Small intestine (tissue), 16 donors: ENCODE measurements at places on chromosomes 4 and X. TPM values are rescaled to one million over a fixed set of nuclear protein-coding genes. Genes with fewer than 3 reads are reported as not detected.
A peak's percentile ranks its signal among the peaks of the same experiment; 100 is the strongest.

ANOS1 gene
- 0.19 TPM for polyA plus RNA-seq

GRCh38 chr4:153518001-153518400 lies 51.8 kb downstream of the TMEM131L start:
- DNase-seq = peak; percentile 18

DNA sequence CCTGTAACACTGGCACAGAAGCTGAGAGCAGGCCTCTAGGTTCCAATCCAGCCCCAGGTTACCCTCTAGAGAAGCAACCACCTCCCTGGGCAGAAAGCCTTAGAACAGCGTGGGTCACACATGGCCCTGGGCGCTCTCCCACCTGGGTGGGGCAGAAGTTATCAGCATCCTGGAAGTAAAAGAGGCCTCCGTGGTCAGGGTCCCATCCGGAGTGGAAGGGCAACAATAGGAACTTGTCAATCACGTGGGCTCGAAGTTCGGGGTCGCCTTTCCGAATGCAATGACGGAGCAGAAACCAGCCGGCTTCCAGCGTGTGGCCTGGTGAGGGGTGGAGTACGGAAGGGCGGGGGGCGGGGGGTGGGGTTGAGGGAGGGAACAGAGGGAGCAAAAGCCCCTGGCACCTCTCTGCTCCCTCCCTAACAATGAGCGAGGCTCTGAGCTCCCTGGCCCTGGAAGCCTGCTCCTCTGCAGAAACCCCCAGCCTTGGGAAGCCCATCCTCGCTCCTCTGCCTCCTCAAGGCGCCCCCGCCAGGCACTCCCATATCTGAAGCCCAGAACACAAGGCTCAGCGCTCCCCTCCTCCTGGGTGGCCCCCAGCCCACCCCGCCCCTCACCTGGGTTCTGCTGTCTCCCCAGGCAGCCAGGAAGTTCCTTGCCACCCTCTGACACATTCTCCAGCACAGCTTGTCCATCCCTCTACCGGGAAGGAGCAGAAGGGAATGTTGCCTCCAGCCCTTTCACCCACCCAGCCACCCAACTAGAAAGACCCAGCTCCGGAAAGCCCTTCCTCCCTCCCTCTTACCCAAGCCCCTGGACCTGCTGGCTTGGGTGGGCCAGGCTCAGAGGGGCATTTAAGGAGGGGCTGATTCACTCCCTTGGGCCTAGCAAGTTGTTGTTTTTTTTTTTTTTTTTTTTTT lies 2.8 kb downstream of the RENBP start:
- no peak for DNase-seq

CYBB gene
- polyA plus RNA-seq = 14.2 TPM

- DNase-seq = peak; percentile 56
These were observed 26.9 kb downstream of the AFF1 start for GRCh38 chr4:86961605-86962295.

DNA sequence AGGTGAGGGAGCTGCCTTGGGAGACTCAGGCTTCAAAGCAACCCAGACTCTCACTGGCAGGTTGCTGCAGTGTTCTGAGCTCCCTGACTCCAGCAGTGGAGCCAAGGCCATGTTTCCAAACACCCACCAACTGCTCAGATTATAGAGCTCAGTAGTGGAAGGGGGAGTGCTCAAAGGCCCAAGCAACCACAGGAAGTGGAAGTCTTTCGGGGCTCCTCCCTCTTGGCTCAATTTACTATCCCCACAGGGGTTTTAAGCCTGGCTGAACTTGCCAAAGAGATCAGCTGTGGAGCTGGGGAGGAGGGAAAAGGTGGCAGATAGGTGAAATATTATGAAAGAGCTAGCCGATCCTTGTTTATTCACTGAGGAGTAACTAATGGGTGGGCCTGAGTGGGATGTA lies 82.5 kb downstream of the HPRT1 start:
- DNase-seq = no peak

XG gene
- polyA plus RNA-seq = not detected

GRCh38 chr4:78652282-78652876 lies 100.8 kb downstream of the ANXA3 start:
- no peak for DNase-seq

DNA sequence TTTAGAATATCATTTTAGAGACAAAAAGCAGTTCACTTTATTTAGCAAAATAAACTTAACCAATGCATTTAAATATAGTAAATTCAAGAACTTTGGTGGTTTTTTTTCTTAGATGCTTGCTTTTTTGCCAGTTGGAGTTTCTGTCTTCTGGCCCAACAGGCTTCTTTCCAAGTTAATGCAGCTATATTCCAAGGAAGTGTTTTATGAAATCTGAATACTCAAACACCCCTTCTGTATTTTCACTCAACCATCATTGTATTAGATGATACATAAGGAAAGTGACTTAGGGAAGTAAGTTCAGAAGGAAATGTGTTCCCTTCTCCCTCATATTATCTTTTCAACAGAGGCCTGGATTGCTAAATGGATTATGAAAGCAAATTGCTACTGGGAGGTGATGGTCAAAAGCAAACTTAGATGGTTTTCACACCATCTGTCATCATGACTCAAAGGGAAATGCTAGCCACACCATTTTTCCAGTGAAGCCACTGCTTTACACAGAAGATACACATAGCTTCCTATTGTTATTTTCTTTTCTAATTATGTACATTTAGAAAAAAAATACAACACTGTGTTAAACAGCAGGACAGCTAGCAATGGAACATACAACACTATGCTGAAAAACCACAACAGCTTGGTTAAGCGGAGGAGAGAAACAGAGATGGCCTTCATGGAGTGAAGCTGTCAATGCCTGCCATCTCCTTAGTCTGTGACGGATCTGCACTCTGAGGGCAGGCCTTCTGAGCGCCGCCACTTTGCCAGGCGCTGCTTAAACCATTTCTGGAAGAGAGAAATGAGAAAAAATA lies 32.9 kb downstream of the HOPX start:
- no peak for DNase-seq

H2BW2 gene
- polyA plus RNA-seq = not detected

HAUS7 gene
- polyA plus RNA-seq = 20.8 TPM

TLR1 gene
- polyA plus RNA-seq = 4.6 TPM

- no peak for DNase-seq
These were observed 127.3 kb downstream of the AFAP1 start for GRCh38 chr4:7812231-7812857.

DNA sequence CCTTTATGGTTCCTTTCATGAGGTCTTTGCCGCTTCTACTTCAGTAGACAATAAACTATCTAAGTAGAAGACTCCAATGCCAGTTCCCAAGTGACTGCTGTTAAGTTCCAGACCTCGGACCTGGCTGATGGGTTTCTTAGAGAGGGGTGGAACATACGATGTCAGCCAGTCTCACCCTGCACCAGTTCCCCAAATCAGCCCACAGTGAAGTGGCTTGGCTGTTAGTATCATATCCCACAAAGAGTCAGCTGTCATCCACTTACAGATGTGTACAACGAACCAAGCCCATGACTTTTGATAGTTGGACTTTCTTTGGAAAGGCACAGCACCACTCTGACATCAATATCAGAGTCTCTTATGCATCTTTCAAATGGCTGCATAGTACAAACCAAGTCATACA lies 8.1 kb upstream of the KLHL34 start:
- DNase-seq = no peak

DNA sequence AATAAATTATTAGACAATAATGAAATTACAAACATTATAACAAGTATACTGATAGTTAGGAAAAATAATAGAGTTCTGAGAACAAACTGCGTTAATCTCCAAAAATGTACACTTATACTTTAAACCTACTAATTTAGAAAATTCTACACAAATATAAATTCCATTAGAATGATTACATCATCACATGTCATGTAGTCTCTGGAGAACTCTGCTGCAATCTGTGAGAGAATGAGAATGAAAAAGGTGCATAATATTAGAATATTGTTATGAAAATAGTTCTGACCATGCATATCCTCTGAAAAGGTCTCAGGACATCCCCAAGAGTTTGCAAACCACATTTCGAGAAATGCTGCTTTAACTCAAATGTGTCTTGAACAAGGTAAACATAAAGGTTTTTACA lies 11.4 kb downstream of the GUCY1A1 start:
- no peak for DNase-seq

GRCh38 chrX:29466456-29466855 lies 748.9 kb upstream of the MAGEB2 start:
- DNase-seq = no peak

- no peak for DNase-seq
These were observed 33.9 kb upstream of the AFAP1 start for GRCh38 chr4:7973545-7973981.

FRMD7 gene
- not detected for polyA plus RNA-seq

DNA sequence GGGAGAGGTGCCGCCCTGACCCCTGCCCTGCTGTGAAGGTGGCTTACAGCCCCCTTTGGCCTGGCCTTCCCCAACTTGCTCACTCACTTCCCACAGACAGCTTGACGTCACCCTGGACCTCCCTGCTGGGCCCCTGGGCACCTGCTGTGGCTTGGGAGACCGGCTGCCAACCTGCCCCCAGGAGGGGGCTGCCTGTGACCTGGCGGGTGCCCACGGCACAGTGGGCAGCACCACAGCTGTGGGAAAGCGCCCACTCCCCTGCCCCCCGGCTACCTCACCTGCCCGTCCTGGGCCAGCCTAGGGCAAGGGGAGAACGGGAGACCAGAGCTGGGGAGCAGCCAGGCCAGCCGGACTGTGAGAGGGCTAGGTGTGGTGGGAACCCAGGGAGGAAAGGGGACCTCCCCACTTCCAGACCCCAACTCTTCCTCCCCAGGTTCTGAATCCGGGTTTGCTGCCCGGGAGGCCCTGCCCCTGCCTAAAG lies 2.4 kb upstream of the ZFP92 start:
- DNase-seq = no peak

GRCh38 chrX:49884290-49884862 lies 5.1 kb downstream of the USP27X start:
- DNase-seq = peak; percentile 75

DNA sequence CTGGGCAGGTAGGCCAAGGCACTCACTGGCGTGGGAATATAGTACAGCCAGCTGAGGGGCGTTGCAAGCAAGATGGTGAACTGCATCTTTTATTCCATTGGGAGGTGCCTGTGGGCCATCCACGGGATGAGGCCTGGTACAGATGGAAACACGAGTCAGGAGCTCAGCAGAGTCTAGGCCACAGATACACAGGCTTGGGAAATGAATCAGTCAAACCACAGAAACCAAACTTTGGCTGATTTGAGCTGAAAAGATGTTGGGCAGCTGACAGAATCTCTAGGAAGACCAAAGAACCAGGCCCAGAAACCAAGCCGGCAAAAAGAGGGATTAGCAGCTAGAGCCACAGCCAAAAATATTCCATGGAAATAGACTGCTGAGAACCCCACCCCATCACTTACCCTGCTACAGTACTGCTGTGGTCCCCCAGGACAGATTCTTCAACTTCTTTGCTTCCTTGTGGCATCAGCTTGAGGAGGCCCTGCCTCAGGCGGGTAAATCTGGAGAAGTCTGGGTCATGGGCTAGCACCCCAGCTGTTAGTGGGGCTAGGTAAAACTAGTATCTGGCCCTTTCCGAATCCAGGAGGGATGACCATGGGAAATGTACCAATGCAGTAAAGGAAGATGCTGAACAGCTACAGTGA lies 75.4 kb downstream of the TMEM131L start:
- no peak for DNase-seq

- DNase-seq = no peak
These were observed 61.9 kb downstream of the ANKRD50 start for GRCh38 chr4:124650614-124651013.

- no peak for DNase-seq
These were observed 202.9 kb downstream of the TEX13A start for GRCh38 chrX:105017641-105018040.

LRAT gene
- polyA plus RNA-seq = 1.2 TPM

GRCh38 chrX:109336141-109336540 lies 145.7 kb downstream of the GUCY2F start:
- no peak for DNase-seq

DNA sequence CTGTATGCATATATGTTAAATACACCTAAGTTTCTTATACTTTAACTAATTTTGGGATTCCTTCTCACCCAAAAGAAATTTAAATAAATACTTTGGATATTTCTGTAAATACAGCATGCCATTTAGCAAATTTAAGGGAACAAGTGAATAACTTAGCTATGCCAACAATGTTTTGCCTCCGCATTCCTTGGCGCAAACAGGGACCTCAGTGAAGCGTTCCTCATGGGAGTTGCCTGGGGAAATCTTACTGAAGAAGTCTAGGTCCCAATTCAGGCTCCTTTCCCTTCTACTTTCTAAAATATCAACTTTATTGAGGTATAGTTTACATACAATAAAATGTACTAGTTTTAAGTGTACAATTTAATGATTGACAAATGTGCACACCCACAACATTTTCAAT lies 25.0 kb downstream of the COL4A5 start:
- DNase-seq = no peak

- DNase-seq = no peak
These were observed 184.5 kb downstream of the SH3KBP1 start for GRCh38 chrX:19702856-19703255.

DNA sequence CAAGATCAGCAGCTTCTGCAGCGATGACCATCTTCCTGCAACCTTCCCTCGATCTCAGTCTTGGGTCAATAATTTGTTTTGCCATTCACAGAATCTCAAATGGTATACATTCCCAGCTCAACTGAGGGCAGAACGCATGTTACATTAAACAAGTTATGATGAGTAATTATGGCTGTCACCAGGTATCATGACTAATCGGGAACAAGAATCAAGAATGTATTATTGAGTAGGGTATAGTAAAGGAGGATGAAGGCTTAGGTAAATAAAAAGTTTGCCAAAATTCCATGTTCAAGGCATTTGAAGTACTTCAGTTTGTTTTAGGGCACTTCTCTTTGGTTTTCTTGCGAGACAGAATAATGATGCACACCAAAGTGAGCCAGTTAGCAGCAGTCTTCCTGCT lies 194.1 kb downstream of the SH2D1A start:
- DNase-seq = no peak

GRCh38 chr4:6769233-6769988 lies 13.1 kb upstream of the KIAA0232 start:
- DNase-seq = peak; percentile 46

DNA sequence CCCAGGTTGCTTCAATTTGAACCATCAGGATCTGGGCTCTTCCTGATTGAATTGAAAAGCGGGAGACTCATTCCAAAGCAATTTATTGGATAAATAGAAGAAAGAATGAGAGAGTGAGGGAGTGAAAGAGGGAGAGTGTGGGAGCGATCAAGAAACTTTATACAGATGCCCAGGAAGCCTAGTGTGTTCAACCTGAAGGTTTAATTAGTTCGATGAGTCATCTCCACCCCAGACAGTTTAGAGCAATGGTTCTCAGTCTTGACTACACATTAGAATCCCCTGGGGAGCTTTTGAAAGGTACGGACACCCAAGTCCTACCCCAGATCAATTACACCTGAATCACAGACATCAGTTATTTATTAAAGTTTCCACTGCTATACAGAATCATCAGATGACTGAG lies 61.5 kb downstream of the GEMIN8 start:
- no peak for DNase-seq

BEX1 gene
- polyA plus RNA-seq = not detected

GRCh38 chrX:154024271-154024670 lies 4.6 kb upstream of the IRAK1 start:
- no peak for DNase-seq

- no peak for DNase-seq
These were observed 201.9 kb upstream of the BCOR start for GRCh38 chrX:40299641-40300046.

GRCh38 chr4:143882892-143883291 lies 22.5 kb downstream of the GYPE start:
- DNase-seq = no peak

MAGEA9B gene
- polyA plus RNA-seq = not detected
